ENCODE measurements at places on chromosomes 6 and 20.

DNA sequence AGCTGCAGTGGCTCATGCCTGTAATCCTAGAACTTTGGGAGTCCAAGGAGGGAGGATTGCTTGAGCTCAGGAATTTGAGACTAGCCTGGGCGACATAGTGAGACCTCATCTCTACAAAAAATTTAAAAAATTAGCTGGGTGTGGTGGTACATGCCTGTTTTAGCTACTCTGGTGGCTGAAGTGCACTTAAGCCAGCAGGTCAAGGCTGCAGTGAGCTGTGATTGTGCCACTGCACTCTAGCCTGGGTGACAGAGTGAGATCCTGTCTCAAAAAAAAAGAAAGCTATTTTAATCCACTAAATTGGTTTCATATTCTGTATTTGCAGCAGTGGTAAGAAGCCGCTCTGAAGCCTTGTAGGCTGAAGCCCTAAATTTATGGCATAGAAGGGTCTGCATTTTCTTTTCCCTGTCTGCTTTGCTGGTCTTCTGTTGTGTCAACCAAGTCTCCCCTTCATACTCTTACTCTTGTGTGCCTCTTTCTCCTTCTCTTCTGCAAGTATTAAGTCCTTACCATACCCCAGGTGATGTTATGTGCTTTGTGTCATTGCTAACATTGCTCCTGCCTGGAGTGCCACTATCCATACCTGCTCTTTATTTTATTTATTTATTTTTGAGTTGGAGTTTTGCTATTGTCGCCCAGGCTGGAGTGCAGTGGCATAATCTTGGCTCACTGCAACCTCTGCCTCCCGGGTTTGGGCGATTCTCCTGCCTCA is 70.9 kb downstream of the MYO6 start:
- DNase-seq, result no peak

GRCh38 chr20:56839222-56839621 is 210.1 kb downstream of the TFAP2C start:
- no peak for DNase-seq

DNA sequence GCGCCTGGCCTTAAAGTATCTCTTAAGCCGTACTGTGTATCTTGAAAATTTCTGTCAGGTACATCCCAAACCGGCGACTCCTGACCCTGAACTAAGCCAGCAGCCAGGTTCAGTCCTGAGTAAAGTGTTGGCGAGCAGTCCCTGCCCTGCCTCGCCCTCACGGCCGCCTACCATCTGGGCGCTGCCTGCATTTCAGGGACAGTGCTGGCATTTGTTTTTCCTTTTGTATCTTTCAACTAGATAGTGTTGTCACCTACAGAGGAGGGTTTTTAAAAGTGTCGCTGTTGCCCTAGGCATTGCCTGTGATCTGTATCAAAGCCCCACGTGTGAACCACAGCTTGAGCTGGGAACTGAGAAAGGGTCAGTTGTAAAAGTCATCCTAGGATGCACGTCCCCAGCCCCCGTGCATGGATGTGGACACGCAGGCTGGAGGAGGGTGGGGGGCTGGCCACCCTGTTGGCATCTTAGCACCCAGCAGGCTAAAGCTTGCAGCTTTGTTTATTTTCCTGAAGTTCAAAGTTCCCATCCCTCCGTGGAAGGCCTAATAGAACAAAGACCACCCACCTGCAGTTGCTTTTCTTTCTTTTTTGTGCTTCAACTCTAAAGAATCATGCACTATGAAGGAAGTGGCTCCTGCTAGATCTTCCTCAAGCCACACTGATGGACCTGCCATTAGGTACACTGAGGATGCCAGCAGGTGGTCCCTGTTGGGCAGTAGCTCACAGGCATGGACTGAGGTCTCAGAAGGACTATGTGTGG is 136.8 kb downstream of the ZDHHC14 start:
- DNase-seq, result no peak

- peak; percentile 41 for DNase-seq
Measured at GRCh38 chr6:25477006-25477590, 174.9 kb upstream of the SCGN start.

DNA sequence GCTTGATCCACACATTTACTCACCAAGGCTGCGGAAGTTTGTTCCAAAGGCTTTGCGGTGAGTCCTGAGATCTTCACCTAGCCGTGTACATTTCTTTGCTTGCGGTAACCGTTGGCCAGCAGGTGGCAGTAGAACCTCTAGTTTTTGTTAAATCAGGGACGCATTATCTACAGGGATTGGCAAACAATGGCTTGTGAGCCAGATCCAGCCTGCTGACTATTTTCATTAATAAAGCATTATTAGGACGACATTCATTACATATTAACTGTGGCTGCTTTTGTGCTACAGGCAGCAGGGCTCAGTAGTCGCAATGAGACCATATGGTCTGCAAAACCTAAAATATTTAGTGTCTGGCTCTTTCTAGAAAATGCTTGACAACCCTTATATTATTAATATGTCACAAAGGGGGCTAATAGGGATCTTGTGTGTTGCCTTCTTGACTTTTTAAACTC is 174.1 kb downstream of the DOK5 start:
- DNase-seq, result peak; percentile 80

GRCh38 chr6:148274809-148275208 is 67.8 kb upstream of the SASH1 start:
- no peak for DNase-seq

- no peak for DNase-seq
Measured at GRCh38 chr20:44405785-44406571, 50.5 kb downstream of the HNF4A start.

GRCh38 chr6:136118787-136119186 is 131.3 kb downstream of the MTFR2 start:
- DNase-seq, result no peak

DNA sequence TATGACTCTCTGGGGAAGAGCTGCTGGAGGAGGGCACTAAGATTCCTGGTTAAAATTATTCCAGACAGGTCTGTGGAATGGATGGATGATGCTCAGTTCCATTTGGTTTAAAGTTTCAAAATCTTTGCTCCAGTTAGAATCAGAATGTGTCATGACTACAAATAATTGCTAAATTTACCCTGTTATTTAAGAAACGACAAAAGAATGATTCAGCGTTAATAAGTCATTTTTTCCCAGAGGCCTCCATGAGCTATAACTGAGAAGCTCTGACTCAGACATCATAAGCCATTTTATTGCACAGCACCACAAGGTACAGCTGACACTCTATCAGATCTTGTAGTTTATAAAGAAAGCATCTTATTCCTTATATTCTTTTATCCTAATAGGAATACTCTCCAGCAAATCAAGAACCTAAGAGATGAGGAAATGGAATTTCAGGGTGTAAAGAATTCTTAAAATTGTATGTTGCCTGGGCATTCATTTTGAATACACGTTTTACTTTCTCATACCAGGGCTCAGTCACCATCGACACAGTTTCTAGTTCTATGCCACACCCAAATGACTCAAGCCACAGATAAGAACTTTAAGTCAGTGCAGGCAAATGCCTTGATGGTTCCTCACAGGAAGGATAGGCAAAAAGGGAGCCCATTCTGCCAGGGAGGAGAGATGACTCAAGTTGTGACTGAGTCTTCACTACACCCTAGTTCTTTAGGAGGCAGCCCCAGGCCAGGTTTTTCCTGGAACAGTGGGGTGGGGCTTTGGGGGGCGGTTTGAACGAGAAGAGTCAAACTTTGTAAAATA is 636.0 kb downstream of the MMUT start:
- peak; percentile 100 for DNase-seq

- DNase-seq, result peak; percentile 97
Measured at GRCh38 chr6:143059663-143060353, 881 bp upstream of the AIG1 start.

DNA sequence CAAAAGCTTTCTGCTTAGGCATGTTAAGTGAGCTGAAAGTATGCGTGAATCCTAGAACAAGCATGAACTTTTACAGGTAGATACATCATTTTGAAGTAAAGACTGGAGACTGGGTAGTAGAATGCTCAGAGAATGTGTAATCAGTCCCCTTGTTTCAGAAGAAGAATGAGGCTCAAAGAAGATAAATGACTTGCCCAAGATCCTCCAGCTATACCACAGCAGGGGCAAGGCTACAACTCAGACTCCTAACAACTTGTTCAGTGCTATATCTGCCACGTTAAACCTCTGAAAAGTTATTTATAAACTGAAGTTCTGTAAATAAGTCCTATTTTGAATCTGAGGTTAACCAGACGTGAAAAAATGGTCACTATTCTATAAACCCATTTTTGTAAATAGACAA is 2.9 kb downstream of the RIPOR2 start:
- DNase-seq, result peak; percentile 28

- peak; percentile 80 for DNase-seq
Measured at GRCh38 chr6:149026530-149026942, 279.7 kb downstream of the UST start.

DNA sequence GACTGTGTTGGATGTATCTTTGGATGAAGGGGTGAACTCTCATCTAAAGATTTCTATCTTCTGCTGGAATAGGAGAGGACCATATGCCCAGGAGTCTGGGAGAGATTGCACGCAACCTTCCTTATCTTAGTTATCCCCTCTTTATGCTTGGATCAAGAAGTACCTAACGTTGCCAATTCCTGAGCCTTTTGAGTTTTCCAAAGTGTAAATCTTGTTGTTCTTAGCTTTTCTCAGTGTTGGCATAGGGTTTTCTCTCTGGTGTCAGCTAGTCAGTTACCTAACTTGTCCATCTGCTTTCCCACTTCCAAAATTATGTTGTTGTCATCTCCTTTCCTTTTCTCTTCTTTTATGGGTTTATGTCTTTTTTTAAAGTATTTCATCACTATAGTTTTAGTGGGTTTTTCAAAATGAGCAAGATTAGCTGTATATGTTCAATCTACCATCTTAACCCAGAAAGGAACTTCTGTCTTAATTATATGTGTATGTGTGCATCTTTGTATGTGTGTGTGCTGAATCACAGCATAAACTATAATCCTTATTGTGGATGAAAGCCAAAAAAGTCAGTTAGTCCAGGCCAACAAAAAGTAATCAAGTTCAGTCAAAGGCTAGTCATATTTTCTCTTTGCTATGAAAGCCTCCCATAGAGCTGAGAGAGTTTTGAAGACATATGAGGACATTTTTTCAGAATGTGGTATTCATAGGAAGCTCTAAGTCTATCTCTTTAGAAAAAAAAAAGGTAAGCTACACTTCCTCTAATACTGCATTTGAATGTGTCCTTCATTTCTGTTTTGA is 72.1 kb downstream of the KHDC1L start:
- peak; percentile 41 for DNase-seq

- no peak for DNase-seq
Measured at GRCh38 chr6:107982486-107982885, 24.5 kb upstream of the SEC63 start.

GRCh38 chr6:151869345-151869744 is 61.9 kb downstream of the ESR1 start:
- DNase-seq, result no peak

- no peak for DNase-seq
Measured at GRCh38 chr6:99612551-99613408, 6.1 kb downstream of the PRDM13 start.

DNA sequence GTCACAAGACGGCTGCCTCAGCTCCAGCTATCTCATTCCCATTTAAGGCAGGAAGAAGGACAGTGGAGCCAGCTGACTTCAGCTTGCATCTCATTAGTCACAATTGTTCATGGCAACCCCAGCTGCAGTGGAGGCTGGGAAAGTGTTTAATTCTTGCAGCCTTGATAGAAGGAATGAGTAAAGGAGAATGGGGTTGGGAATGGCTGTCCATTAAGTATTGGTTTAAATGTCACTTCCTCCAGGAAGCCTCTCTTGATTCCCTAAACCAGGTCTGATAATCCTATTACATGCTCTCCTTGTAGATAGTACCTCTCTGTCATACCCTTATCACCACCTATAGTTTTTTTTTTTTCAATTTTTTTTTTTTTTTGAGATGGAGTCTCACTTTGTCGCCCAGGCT is 166.4 kb downstream of the TFAP2C start:
- DNase-seq, result no peak

- DNase-seq, result peak; percentile 80
Measured at GRCh38 chr20:19973961-19974629, 43.1 kb upstream of the NAA20 start.

- no peak for DNase-seq
Measured at GRCh38 chr6:107491760-107492660, 2.1 kb downstream of the SOBP start.

DNA sequence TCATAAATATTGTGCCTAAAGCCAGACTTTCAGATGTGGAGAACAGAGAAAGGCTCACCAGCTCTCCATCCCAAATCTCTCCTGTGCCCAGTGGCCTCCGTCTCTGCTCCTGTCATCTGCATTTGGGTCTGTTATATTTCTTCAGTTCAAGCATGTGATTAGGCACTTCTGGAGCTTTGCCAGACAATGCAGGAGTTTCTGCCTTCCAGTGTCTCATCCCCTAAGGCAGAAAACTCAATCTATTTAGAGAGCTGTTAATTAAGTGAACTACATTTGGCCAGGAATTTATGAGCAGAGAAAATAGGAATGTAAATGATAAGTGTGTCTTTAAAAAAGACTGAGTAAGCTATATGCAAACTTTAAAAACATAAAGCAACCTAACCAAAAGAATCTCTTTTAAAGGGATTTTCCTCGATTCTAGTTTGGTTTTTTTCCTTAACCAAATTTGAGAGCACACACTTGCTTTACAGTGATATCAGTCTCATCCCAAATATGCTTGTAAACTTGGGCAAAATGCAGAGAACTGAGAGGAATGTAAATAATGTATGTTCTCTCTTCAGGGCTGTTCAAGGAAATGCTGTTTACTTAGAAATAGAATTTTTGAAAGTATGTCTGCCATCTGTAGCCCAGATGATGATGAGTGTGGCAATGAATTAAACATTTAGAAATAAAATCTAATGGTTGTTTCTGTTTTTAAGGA is 113.9 kb downstream of the ELOVL4 start:
- DNase-seq, result peak; percentile 27

DNA sequence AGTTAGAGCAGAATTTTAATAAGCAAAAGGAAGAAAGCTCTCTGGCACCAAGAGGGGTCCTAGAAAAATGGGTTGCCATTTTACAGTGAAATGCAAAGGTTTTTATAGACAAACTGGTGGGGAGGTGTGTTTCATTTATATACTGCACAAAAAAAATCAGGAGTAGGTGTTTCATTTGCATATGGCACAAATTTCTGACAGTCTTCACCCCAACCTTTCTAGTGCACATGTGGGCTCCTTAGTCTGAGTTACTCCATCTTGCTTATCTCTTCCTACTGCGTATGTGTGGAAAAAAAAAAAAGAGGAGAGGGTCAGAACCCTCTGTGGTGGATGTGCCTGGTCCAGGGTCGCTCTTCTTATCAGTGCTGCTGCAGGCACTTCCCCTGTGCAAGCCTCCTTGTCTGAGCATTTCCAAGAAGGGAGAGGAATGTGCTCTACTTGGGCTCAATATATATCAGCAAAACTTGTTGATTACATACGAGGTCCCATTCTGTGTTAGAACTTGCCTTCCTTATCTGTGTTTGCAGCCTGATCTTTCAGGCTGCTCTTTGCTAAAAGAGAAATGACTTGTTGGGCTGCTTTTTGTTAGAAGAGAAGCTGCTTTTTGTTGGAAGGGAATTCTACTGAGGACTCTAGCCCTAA is 59.0 kb upstream of the MRAP2 start:
- DNase-seq, result no peak

- no peak for DNase-seq
Measured at GRCh38 chr20:13264907-13265306, 43.8 kb downstream of the ISM1 start.

DNA sequence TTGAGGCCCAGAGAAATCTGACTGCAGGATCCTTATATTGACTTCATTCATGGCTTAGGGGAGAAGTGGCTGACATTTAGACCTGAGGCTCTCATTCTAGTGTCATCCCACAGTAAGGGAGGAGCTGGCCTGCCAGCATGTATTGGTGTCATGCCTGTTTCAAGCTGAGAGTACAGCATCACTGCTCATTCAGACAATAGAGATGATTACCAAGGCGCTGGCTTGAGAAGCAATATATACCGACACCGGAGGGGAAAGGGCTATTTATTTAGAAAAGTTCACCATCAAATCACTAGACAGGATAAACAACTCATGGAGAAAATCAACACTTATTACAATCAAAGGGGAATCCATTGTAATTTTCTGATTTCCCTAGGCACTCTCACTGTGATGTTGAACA is 84.4 kb upstream of the HDAC2 start:
- no peak for DNase-seq

Measured in epithelial cell of esophagus (primary cell).